Activated CD8-positive, alpha-beta memory T cell treated with anti-CD3 and anti-CD28 coated beads for 1 hour (primary cell): ENCODE measurements at places on chromosomes 2 and 18.

GRCh38 chr2:61924895-61925663 is 19.6 kb downstream of the COMMD1 start:
- no peak for DNase-seq

DNA sequence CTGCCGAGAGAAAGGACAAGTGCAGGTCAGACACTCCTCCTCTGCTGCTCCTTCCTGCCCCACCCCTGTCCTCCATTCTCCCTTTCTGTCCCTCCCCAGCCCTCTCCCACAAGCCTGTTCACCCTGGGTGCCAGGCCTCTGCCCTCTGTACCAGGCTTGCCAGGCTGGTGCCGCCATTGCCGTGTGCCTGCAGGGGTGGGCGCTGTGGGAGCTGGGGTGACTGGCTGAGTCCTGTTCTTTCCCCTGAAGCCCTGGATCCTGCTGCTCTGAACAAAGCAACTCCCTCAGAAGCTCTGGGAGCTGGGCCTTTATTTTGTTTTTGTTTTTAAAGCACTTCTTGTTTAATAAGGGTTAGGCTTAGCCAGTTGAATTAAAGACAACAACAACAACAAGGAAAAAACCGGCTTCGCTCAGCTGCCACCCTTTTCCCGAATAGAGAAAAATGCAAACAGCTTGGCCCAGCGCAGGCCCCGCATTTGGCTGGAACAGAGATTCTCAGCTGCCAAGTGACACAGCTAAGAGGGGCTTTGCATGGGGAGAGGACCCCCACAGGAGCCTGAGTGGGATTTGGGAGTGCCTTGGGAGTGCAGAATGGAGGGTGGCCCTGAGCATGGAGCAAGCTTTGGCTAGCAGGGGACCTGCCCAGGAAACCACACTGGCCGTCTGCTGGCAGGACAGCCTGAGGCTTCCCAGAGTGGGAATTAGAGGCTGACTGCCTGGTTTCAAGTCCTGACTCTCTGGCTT is 9.1 kb downstream of the PCARE start:
- DNase-seq, result no peak

DNA sequence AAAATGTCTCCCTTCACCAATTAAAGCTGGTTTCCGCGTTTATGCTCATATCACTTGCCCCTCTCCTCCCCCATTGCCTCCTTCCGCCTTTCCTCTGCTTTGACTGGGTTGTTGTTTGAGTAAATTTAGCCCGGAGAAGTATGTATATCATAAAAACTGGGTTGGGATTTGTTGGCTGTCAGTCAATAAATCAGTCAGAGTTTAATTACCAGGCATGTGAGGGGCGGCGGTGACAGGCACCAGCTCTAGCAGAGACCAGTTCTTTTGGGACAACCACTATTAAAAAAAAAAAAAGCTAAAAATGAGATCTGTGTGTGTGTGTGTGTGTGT is 382.4 kb upstream of the SMIM21 start:
- no peak for DNase-seq

DNA sequence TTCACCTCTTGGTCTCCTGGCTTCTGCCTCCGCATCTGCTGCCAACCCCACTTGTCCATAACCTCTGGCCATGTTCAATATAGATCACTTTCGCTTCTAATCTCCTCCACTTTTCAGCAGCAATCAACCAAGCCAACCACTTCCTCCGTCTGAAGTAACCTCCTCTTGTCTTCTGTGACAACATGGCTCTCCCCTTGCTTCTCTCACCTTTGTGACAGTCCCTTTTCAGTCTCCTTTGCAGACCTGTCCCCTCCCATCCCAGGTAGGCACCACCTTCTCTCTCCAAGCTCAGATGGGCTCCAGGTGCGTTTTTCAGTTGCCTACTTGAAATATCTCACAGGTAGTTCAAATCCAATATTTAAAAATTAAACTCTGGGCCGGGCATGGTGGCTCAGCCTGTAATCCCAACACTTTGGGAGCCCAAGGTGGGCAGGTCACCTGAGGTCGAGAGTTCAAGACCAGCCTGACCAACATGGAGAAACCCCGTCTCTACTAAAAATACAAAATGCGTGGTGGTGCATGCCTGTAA is 4.7 kb upstream of the PSD4 start:
- DNase-seq, result no peak

GRCh38 chr2:120104772-120105171 is 91.9 kb downstream of the EPB41L5 start:
- DNase-seq, result no peak

DNA sequence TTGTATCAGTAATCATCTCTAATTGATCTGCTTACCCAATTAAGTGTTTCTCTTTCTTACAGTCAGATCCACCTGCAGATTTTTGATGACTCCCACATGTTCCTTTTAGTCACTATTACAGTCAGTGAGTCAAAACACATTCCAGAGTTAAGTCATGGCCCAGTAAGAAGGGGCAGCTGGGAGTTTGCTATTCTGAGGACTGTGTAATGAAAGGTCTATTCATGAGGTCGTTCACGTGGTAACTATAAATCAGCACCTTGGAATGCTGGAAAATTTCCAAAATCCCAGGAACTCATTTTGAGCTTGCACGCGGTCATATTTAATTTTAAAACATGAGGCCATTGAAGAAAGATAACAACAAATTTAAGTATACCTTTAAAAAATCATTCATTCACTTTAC is 252.5 kb downstream of the XIRP2 start:
- no peak for DNase-seq

GRCh38 chr2:146873646-146874259 is 971.1 kb upstream of the ACVR2A start:
- no peak for DNase-seq

DNA sequence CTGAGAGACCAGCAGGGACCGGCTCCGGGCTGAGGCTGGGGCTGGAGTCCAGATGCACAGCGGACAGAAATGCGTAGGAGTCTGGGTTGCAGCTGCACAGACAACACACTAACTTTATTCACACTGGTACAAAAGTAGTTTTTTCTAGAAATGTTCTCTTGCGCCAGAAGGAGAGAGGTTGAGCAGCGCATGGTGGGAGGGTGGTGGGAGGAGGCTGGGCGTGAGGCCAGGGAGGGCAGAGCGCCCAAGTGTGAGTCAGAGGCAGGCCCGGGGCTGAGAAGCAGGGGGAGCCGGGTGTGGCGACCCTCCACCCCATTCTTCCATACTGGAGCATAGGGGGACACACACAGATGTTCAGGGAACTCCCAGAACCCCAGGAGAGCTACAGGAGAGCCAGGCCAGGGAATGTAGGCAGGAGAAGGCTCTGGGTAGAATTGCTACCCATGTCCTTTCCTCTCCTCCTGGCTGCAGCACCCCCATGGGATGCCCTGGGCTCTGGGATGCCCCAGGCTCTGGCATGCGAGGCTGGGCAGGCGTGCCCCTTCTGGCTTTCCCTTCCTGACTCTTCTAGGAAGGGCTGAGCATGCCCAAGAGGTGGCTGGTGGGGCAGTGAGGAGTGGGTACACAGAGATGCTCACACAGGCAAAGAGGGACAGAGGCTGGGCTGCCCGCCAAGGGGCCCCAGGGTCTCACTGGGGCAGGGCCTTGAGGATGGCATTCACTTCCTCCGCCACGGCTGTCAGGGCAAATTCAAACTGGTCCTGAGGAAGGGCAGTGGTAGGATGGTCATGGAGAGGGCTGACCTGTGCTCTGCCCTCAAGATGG is 10.6 kb downstream of the DNAJB2 start:
- no peak for DNase-seq

GRCh38 chr18:79937103-79937860 is 14.2 kb downstream of the SLC66A2 start:
- no peak for DNase-seq

DNA sequence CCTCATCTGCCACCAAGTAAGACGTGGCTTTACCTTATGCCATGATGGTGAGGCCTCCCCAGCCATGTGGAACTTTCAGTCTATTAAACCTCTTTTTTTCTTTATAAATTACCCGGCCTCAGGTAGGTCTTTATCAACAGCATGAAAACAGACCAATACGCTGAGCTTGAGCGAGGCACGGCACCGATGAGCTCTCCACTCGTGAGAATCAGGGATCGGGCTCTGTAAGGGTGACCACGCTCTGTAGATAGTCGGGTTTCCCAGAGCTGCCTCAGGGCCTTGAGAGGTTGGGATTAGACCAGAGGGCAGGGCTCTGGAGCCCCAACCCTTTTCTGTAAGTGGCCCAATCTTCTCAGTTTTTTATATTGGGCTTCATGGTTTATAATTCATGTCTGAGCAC is 360.3 kb upstream of the MYT1L start:
- DNase-seq, result no peak
